ENCODE measurements at places on chromosomes 6 and 20. TPM values are rescaled to one million over a fixed set of nuclear protein-coding genes. Genes with fewer than 3 reads are reported as not detected.

PTK6 gene
- 0.12 TPM for total RNA-seq

CFAP206 gene
- 0.31 TPM for total RNA-seq

POU5F1 gene
- total RNA-seq = 0.13 TPM

ADRM1 gene
- 81.4 TPM for total RNA-seq

NECAB3 gene
- 14.4 TPM for total RNA-seq

UNC5CL gene
- total RNA-seq = under 0.01 TPM

GJA10 gene
- not detected for total RNA-seq

OR2J3 gene
- total RNA-seq = not detected

CUL9 gene
- total RNA-seq = 23.7 TPM

DDX43 gene
- total RNA-seq = 0.68 TPM

OR2H1 gene
- not detected for total RNA-seq

SERINC1 gene
- total RNA-seq = 330 TPM

ULBP2 gene
- 7.0 TPM for total RNA-seq

NMBR gene
- total RNA-seq = 0.12 TPM

ZSCAN9 gene
- 8.1 TPM for total RNA-seq

CRISP2 gene
- total RNA-seq = not detected

C6orf132 gene
- total RNA-seq = 0.31 TPM

MICAL1 gene
- 56.1 TPM for total RNA-seq

AURKA gene
- total RNA-seq = 15.2 TPM

LCA5 gene
- 3.7 TPM for total RNA-seq

ID4 gene
- 40.4 TPM for total RNA-seq

MUC22 gene
- not detected for total RNA-seq

MAPK13 gene
- 2.8 TPM for total RNA-seq

ADAM33 gene
- 29.2 TPM for total RNA-seq

SNAP25 gene
- total RNA-seq = 0.40 TPM

KAT14 gene
- 13.2 TPM for total RNA-seq

TNXB gene
- 33.9 TPM for total RNA-seq

APCDD1L gene
- 2.4 TPM for total RNA-seq

ZC2HC1B gene
- total RNA-seq = not detected

KHDC1L gene
- not detected for total RNA-seq

All from aortic smooth muscle cell (primary cell).